EH (cell line): ENCODE measurements at places on chromosomes 11 and 22.
A peak's percentile ranks its signal among the peaks of the same experiment; 100 is the strongest.

GRCh38 chr11:80109652-80110051 lies 668.8 kb upstream of the TENM4 start:
- no peak for DNase-seq

GRCh38 chr11:69495441-69496201 lies 14.2 kb downstream of the LINC01488 start:
- DNase-seq: no peak

DNA sequence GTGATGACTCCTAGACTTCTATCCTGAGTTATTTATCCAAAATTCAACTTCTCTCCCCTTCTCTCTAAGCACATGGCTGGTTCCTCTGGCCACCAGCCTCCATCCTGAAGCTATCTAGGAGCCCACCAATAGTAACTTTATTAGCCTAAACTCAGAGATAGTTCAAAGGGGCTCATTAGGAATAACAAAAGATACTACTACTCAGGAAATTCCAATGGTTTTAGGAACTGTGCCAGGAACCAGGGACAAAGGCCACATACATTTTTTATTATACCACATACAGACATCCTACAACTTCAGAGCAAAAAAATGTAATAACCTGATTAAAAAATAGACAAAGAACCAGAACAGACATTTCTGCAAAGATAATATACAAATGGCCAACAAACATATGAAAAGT lies 27.9 kb downstream of the SLC25A17 start:
- DNase-seq: peak; percentile 77

GRCh38 chr22:37045958-37046357 lies 5.6 kb upstream of the KCTD17 start:
- peak; percentile 81 for DNase-seq

DNA sequence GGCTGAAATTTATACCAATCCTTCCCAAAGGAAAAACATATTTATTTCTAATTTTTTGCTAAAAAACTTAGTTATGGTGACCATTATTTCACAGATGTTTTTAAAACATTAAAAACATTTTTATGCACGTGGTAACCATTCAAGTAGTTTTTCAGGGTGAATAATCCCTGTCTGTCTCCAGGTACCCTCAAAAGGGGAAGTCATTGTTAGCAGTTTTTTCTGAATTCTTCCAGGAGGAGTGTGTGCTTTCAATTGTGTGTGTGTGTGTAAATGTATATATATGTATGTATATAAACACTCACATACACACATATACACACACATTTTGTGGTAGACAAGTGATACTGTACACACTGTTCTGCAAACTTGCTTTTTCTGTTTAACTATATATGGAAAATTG lies 43.9 kb downstream of the MIAT start:
- DNase-seq: no peak

GRCh38 chr11:126683766-126684728 lies 316.5 kb downstream of the KIRREL3 start:
- DNase-seq: no peak

DNA sequence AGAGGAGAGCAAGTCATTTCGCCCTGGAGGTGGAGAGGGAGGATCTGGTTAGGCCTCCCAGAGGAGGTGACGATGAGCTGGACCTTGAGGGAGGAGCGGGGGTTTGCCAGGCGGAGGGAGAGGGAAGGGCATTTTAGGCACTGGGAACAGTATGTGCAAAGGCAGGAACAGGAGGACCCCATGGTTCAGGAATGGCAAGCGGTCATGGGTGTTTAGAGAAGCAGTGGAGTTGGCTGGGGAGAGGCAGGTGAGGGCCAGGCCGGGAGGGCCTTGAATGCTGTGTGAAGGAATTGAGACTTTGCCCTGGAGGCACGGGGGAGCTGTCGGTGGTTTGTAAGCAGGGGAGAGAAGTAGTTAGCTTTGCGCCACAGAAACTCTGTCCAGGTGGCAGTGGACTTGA lies 10.3 kb downstream of the PRDM11 start:
- no peak for DNase-seq

- DNase-seq: no peak
Observed at GRCh38 chr11:125193841-125194240, 29.3 kb downstream of the PKNOX2 start.

- peak; percentile 55 for DNase-seq
Observed at GRCh38 chr22:50469377-50470305, 5.2 kb downstream of the SBF1 start.

- peak; percentile 22 for DNase-seq
Observed at GRCh38 chr11:8403310-8403709, 139.6 kb upstream of the LMO1 start.

GRCh38 chr11:76978239-76978638 lies 56.0 kb upstream of the B3GNT6 start:
- no peak for DNase-seq

DNA sequence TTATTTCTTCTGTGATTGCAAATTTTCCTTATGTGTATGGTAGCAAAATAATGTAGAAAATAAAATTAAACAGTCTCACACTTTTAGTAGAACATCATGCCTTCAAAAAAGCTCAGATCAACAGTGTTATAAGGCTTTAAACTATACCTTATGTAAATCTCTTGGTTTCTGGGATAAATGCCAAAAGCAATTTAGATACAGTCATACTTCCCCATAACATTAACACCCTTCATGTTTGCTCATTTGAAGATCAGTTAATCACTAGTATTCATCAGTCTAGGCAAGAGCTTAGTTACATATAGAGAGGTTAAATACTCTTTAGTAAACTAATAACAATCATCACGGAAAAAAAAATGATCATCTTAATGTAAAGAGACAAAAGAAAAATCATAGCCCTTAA lies 421.8 kb upstream of the ANO3 start:
- no peak for DNase-seq

GRCh38 chr22:29695129-29695926 lies 24.5 kb upstream of the CABP7 start:
- no peak for DNase-seq

DNA sequence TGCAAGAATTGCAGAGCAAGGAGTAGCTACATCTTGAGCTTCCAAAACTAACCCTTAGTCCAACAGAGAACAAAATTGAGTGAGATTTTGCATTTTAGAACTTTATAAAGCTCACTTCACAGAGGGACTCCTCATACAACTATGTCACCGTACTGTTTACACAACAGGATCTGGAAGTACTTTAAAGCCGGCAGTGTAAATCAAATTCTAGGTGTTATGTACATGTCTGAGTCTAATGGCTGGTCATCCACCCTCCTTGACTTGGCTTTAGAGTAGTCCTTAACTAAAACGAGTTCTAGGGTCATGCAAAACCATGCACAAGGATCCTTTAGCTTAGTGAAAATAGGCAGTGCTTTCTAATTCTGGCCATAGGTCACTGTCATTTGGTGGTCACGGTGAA lies 23.5 kb downstream of the IRAG1 start:
- DNase-seq: no peak

DNA sequence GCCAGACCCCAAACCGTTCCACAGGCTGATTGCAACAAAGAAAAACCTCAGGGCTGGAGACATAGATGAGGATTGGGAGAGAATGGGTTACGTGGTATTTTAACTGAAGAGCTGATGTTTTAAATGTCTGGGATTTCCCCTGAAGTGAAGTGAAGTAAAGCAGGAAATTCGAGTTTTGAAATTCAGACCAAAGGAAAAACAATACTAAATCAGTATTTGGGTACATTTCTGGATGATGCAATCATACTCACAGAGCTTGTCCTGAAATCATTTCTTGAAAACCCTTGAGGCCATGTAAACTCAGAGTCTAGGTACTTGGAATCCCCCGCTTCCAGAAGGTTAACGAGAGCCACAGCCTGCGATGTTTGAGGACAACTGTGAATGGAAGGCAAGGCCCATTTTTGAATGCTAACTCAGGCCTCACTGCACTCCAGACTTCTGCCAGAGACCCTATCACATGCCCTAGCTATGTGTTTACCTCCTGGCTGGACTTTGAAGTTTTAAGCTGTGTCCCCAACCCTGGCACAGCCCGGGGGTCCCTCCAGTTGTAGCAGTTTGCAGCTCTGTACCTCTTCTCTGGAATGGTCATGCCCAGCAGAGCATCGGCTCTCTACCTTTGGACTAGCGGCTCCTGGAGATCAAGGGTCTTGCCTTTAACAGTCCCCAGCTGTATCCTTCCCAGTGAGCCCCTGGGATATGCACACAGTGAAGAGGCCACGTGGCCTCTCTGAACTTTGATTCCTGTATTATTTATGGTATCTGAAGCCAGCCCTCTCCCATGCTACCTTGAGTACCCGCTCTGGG lies 5.4 kb upstream of the FTH1 start:
- peak; percentile 97 for DNase-seq
